ENCODE measurements at places on chromosomes 4 and X.

- no peak overlapping the region for H3K27ac ChIP-seq
- no peaks in the 10 kb centered on the region for H3K4me1 ChIP-seq
- H3K4me3 ChIP-seq, result no peak overlapping the region
- no peaks in the 10 kb centered on the region for H3K36me3 ChIP-seq
- no peak for DNase-seq
- H3K27me3 ChIP-seq, result no peaks in the 10 kb centered on the region
Observed at GRCh38 chrX:39497702-39498265, 600.0 kb downstream of the BCOR start.

DNA sequence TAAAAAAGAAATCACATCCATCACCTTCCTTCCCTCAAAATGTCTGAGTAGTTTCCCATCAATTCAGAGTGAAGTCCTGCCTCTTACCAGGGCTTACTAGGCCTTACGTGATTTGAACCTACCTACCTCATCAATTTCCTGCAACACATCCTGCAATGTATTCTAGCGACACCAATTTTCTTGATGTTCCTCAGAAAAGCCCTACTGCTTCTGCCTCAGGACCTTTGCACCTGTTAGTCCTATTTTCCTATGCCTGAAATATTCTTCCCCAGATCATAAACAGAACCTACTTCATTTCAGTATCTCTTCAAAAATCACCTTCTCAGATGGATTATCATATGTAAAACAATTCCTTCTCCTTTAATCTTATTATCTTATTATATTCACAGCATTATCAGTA is 52.8 kb downstream of the ZAR1 start:
- peaks cover 70% of the 10 kb centered on the region for H3K36me3 ChIP-seq
- H3K4me1 ChIP-seq, result no peaks in the 10 kb centered on the region
- DNase-seq, result no peak
- no peak overlapping the region for H3K4me3 ChIP-seq

GRCh38 chr4:154465085-154465484 is 26.5 kb downstream of the DCHS2 start:
- no peak overlapping the region for H3K27ac ChIP-seq
- no peak overlapping the region for H3K4me3 ChIP-seq
- no peaks in the 10 kb centered on the region for H3K27me3 ChIP-seq
- no peak for DNase-seq
- H3K4me1 ChIP-seq, result no peaks in the 10 kb centered on the region

- no peaks in the 10 kb centered on the region for H3K36me3 ChIP-seq
- H3K27ac ChIP-seq, result no peak overlapping the region
- no peaks in the 10 kb centered on the region for H3K27me3 ChIP-seq
- no peaks in the 10 kb centered on the region for H3K4me1 ChIP-seq
- H3K4me3 ChIP-seq, result no peak overlapping the region
Observed at GRCh38 chr4:156638334-156638733, 333.3 kb downstream of the PDGFC start.

- H3K4me3 ChIP-seq, result no peak overlapping the region
- DNase-seq, result no peak
- H3K36me3 ChIP-seq, result no peaks in the 10 kb centered on the region
- H3K27ac ChIP-seq, result no peak overlapping the region
Observed at GRCh38 chr4:129146639-129147038, 50.7 kb downstream of the C4orf33 start.

DNA sequence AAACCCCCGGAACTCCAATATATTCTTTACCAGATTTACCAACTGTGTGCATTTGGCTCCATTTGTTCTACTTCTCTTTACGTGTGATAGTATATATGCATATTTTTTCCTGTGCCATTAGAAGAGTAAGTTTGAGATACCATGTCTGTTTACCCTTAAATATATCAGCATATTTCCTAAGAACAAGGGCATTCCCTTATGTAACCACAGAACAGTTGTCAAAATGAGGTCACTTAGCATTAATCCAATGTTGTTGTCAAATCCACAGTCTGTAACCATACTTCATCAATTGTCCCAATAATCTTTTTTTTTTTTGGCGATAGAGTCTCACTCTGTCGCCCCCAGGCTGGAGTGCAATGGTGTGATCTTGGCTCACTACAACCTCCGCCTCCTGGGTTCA is 55.2 kb downstream of the TBC1D14 start:
- DNase-seq, result no peak
- peaks cover 14% of the 10 kb centered on the region for H3K36me3 ChIP-seq

GRCh38 chr4:15914736-15915135 is 23.8 kb downstream of the FGFBP1 start:
- H3K27me3 ChIP-seq, result no peaks in the 10 kb centered on the region
- H3K27ac ChIP-seq, result no peak overlapping the region
- no peaks in the 10 kb centered on the region for H3K36me3 ChIP-seq
- H3K4me1 ChIP-seq, result no peaks in the 10 kb centered on the region
- no peak overlapping the region for H3K4me3 ChIP-seq
- no peak for DNase-seq

GRCh38 chr4:1329408-1330371 is 17.3 kb upstream of the UVSSA start:
- H3K4me3 ChIP-seq, result no peak overlapping the region
- H3K27me3 ChIP-seq, result no peaks in the 10 kb centered on the region
- peaks cover 40% of the 10 kb centered on the region for H3K4me1 ChIP-seq
- DNase-seq, result peak; percentile 51
- peak overlapping the region; percentile 61 for H3K27ac ChIP-seq

GRCh38 chrX:17631647-17632046 is 105.6 kb upstream of the SCML1 start:
- DNase-seq, result no peak
- no peaks in the 10 kb centered on the region for H3K27me3 ChIP-seq
- H3K4me3 ChIP-seq, result no peak overlapping the region

DNA sequence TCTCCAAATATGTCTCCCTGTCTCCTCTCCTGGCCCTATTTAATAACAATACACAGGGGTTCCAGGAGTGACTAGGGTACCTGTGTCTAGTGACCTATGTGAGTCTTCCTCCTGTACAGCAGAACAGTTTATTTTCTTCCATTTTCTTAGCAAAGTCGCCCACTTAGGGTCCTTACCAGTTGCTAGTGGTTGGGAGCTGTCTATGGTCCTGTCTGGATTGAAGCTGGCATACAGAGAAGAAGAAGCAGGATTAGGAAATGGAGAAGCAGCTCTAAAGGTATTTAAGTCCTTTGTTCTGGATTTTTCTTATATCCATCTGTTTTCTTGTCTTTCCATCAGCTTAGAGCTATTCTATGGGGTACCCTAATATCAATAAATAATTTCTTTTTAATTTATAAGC is 587.1 kb upstream of the CPEB2 start:
- no peak overlapping the region for H3K4me3 ChIP-seq
- no peak for DNase-seq

DNA sequence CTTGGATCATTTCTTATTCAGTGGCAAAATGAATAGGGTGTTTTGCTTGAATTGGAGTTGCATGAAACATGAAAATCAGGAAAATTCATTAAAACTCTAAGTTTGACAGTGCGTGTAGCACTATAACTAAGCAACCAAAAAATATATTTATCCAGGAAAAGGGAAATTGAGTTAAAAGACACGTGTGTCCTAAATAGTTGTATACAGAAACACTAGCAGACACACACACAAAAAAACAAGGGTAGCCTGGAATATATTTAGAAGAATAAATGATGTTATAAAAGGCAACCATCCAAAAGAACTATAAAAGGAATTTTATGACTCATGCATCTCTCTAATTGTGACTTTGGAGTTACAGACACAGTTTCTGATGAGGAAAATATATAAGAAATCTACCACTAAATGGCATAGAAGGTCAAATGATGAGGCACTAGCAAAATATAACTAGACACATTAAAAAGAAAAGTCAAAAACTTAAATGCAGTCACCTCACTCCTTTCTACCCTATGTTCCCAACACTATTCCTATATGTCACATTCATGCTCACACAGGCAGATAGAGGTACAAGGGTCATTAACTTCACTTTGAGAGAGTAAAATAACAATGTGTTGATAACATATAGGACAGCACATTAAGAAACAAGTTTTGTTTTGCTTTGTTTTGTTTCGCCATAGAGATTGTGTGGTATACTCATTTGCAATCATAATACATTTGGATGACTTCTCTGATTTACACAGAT is 793.6 kb upstream of the INTU start:
- no peak overlapping the region for H3K27ac ChIP-seq
- H3K4me1 ChIP-seq, result no peaks in the 10 kb centered on the region
- H3K4me3 ChIP-seq, result no peak overlapping the region
- H3K36me3 ChIP-seq, result no peaks in the 10 kb centered on the region
- H3K27me3 ChIP-seq, result no peaks in the 10 kb centered on the region
- no peak for DNase-seq

GRCh38 chr4:108991551-108992328 is 228.9 kb upstream of the ETNPPL start:
- no peak for DNase-seq
- H3K4me3 ChIP-seq, result no peak overlapping the region
- H3K4me1 ChIP-seq, result no peaks in the 10 kb centered on the region

GRCh38 chr4:137430171-137430570 is 102.1 kb downstream of the PCDH18 start:
- H3K4me3 ChIP-seq, result no peak overlapping the region
- H3K27me3 ChIP-seq, result no peaks in the 10 kb centered on the region
- no peak overlapping the region for H3K27ac ChIP-seq
- H3K36me3 ChIP-seq, result no peaks in the 10 kb centered on the region
- no peak for DNase-seq

GRCh38 chr4:153249199-153250041 is 45.2 kb downstream of the TRIM2 start:
- peak overlapping the region; percentile 81 for H3K27ac ChIP-seq
- H3K4me3 ChIP-seq, result peak overlapping the region; percentile 62

- no peaks in the 10 kb centered on the region for H3K36me3 ChIP-seq
- H3K4me1 ChIP-seq, result no peaks in the 10 kb centered on the region
- H3K27me3 ChIP-seq, result no peaks in the 10 kb centered on the region
- no peak for DNase-seq
- H3K4me3 ChIP-seq, result no peak overlapping the region
Observed at GRCh38 chr4:53537606-53538005, 53.7 kb downstream of the LNX1 start.

- no peak for DNase-seq
- no peak overlapping the region for H3K4me3 ChIP-seq
- peaks cover 29% of the 10 kb centered on the region for H3K4me1 ChIP-seq
- no peaks in the 10 kb centered on the region for H3K27me3 ChIP-seq
- H3K36me3 ChIP-seq, result peaks cover 2% of the 10 kb centered on the region
Observed at GRCh38 chrX:154441564-154441963, 2.4 kb upstream of the FAM50A start.

GRCh38 chr4:86493460-86493859 is 100.7 kb upstream of the PTPN13 start:
- DNase-seq, result no peak
- no peak overlapping the region for H3K27ac ChIP-seq
- no peak overlapping the region for H3K4me3 ChIP-seq
- H3K4me1 ChIP-seq, result no peaks in the 10 kb centered on the region

DNA sequence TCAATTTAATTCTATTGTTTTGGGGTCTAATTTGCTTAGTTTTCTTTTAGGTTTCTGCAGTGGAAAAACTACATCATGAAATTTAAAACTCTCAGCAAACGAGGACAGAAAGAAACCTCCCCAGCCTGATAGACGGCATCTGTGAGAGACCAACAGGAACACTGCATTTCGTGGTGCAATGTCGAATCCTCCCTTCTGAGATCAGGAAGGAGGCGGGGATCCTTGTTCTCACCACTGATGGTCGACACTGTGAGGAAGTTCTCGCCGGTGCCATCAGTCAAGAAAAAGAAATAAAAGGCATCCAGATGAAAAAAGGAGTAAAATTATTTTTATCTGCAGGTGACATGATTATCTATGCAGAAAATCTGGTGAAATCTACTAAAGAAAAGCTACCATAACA is 16.5 kb downstream of the GAK start:
- no peak overlapping the region for H3K4me3 ChIP-seq
- no peak overlapping the region for H3K27ac ChIP-seq
- peaks cover 6% of the 10 kb centered on the region for H3K4me1 ChIP-seq

DNA sequence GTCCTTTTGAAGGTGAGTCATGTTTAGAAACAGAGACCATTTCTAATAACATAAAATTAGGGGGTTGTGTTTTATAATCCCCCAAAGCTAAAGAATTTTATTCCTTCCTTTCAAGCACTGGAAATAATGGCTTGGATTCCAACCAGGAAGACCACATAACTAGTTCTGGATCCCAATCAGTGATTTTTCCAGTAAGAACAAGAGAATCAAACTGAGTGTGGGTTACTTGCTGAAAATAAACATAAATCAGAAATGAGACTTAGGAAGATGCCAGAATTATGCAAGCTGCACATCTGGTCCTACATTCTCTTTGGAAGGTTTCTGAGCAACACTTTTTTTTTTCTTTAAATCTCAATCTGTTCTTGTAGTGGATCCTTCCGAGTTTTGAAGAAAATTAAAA is 76.3 kb downstream of the SOWAHB start:
- H3K4me1 ChIP-seq, result no peaks in the 10 kb centered on the region
- no peak overlapping the region for H3K27ac ChIP-seq
- H3K4me3 ChIP-seq, result no peak overlapping the region
- H3K36me3 ChIP-seq, result no peaks in the 10 kb centered on the region
- no peaks in the 10 kb centered on the region for H3K27me3 ChIP-seq
- no peak for DNase-seq

- H3K27me3 ChIP-seq, result no peaks in the 10 kb centered on the region
- no peak overlapping the region for H3K4me3 ChIP-seq
- no peak overlapping the region for H3K27ac ChIP-seq
- H3K36me3 ChIP-seq, result no peaks in the 10 kb centered on the region
- H3K4me1 ChIP-seq, result no peaks in the 10 kb centered on the region
- DNase-seq, result peak; percentile 9
Observed at GRCh38 chr4:186587416-186588018, 32.1 kb upstream of the MTNR1A start.

GRCh38 chr4:108263057-108263456 is 94.3 kb upstream of the LEF1 start:
- H3K36me3 ChIP-seq, result no peaks in the 10 kb centered on the region
- H3K4me3 ChIP-seq, result no peak overlapping the region
- no peaks in the 10 kb centered on the region for H3K27me3 ChIP-seq
- no peak overlapping the region for H3K27ac ChIP-seq
- no peaks in the 10 kb centered on the region for H3K4me1 ChIP-seq
- DNase-seq, result no peak
